ENCODE measurements at places on chromosomes 1 and 21.
A peak's percentile ranks its signal among the peaks of the same experiment; 100 is the strongest.

GRCh38 chr1:22375601-22376000 lies 76.0 kb upstream of the ZBTB40 start:
- DNase-seq = no peak

GRCh38 chr1:39410915-39411436 lies 80.5 kb upstream of the BMP8A start:
- peak; percentile 30 for DNase-seq

DNA sequence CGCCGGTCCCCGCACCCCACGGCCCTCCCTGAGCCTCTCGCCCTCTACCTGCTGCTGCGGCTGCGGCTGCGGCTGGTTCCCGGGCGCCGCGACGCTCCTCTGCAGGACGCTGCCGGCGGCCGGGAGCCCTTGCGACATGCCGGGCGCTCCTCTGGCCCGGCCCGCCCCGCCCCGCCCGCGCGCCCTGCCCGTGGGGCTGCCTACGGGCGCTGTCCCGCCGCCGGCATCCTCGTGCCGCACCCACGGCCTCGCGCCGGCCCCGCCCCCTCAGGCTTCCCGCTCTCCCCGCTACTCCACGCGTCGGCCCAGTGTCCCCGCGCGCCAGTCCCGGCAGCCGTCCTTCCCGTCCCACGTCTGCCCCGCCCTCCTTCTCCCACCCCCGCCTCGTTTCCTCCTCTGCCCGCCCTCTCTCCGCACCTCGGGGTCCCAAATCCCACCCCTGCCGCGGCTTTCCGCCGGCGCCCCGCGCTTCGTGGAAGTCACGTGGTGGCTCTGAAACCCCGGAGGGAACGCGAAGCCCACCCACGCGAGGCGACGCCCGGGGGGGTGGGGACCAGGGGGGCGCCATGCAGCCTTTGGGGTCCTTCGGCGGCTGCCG lies at the start of gene BATF3:
Gene BATF3, minus strand, starts transcription at position 216 of the 598 bp plus-strand sequence. Its CDS starts 78 bp downstream, at position 138.
- peak; percentile 19 for DNase-seq

DNA sequence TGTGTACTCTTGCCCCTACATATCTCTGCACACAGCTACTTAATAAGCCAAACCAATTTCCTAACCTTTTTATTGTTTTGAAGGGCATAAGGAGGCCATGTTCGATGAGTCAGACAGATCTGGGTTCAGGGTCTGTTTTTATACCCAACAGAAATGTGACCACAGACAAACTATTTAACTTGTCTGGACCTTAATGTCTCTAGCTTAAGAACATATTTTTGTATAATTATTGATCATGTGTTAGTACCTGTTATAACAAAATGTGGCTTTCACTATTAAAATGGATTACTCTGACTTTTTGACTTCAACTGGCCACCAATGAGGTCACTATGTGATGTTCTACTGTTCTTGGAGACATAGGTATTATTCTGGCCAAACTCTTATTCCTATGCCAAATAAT lies 507.8 kb upstream of the USP24 start:
- no peak for DNase-seq

- DNase-seq = no peak
Measured at GRCh38 chr1:231957359-231957758, 330.8 kb downstream of the DISC1 start.

- no peak for DNase-seq
Measured at GRCh38 chr1:113538225-113538624, 147.9 kb downstream of the MAGI3 start.

DNA sequence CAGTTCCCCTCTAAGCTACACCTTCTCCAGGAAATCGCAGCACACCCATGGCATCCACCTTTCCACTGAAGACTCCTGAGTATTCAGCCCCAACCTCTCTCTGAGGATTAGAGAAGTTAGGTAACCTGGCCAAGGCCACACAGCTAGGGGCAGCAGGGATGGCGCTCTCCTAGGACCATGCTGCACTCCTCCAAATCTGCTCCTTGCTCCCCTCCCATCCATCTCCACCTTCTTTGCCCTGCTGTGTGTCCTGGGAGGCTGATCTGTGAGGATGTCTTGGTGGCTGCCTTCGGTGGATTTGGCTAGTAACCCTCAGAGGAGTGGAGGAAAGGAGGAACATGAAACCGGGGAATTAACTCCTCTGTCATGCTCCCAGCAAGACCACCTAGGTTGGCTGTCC lies 20.0 kb upstream of the PROK1 start:
- no peak for DNase-seq

GRCh38 chr21:19547951-19548840 lies 1144.6 kb upstream of the TMPRSS15 start:
- DNase-seq = no peak

- DNase-seq = no peak
Measured at GRCh38 chr1:156128654-156129597, 14.4 kb downstream of the LMNA start.

DNA sequence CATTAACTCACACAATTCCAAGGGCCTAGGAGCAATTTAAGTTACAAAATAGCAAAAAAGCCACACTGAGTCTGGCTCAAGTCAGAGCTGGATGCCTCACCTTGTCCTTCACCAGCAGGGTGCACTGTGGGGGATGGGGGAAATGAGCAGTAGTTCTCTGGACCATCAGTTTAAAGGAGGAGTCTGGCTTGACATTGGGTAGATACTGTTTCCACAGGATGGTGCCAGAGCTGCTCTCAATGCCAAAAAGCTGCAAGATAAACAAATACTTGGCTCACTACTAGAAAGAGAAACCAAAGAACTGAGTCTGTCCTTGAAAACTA lies 18.8 kb downstream of the EMC1 start:
- no peak for DNase-seq

GRCh38 chr1:193539731-193540459 lies 353.5 kb upstream of the B3GALT2 start:
- DNase-seq = no peak

- no peak for DNase-seq
Measured at GRCh38 chr1:15046487-15047165, 106.9 kb upstream of the TMEM51 start.

GRCh38 chr1:231606712-231607111 lies 19.9 kb upstream of the DISC1 start:
- no peak for DNase-seq

DNA sequence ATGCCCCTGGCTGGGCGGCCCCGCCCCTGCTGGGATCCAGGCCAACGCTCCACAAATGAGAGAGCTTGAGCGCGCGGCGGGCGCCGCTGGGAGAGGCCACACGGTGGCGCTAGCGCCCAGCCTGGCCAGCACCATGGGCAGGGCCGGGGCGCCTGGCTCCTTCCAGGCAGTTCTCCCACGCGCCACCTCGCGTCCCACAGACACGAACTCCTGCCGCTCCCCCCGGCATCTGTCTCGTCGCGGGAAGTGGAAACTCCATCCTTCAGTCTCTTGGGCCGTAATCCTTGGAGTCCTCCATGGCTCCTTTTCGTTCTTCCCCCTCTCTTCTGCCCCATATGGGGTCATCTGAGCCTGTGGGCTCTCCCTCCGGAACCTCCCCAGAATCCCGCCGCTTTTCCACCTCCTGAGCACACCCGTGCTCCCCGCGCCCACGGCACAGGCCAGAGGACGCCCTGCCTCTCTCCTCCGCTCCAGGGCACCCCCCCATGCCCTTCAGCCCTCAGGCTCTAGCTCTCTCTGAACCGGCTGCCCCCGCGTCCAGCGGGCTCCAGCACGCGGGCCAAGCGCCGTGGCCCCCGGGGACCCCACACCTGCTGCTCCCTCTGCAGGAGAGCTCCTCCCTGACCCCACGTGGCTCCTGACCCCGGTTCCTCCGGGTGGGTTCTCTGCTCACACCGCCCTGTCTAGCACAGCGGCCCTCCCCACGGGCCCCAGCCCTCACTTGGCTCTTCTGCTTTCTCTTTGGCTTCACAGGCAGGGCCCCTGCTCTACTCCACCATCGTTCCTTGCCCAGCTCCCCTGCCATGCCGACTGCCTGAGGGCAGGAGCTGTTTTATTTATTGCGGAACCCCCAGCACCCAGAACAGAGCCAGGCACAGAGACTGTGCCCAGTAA lies 31.9 kb upstream of the EDN2 start:
- DNase-seq = peak; percentile 30

DNA sequence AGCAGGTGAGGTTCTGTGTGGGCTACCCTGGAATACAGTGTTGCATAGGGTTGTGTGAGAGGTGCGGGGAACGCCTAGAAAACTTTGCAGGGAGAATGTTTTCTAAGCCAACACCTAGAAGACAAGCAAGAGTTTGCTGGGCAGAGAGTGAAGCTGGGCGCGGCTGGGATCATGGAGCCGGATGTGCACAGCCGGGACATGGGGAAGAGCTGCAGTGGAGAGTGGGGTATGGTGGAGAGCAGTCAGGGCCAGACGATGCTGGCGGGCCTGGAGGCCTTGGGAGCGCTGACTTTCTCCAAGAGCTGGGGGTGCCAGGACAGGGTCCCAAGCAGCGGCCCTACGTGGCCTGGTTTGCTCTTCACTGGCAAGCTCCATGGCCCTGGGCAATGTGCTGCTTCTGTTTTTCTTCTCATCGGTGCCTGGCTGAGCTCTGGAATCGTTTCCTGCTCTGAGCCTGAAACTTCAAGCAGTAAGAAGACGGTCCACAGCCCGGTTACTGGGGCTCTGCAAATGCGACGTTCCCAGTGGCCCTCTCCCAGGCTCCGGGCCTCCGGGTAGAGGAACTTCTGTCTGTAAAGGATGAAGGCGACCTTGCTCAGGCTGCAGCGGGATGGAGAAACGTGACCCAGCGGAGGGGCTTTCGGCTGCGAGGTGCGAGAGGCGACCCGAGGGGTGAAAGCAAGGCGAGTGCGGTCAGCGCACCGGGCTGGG lies 51.9 kb upstream of the CD34 start:
- DNase-seq = no peak

DNA sequence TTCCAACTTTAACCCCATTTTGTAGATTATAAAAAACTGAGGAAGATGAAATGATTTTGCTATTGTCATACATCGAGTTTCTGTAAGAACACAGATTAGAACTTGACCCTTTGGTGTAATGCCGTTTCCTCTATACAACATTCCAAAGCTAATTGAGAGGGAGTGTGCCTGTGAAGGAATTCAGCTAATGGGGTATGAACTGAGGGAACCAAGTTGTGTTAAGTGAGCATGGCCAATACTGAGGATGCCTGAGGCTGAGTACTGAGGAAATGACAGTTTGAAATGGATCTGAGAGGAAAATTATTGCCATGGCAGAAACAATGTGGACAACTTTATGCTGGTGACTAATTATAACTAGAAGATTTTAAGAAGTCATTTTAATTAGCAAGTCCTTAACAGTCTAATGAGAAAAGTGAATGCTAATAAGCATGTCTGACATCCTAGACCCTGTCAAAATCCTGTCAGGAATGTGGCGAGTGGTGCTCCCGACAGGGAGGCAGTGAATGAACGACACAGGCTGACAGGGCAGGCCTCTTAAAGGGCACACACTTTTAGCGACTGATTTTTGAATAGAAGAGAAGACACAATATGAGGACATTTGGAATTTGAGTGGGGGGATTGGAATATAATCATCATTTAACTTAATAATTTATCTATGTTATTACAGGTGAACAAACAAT lies 262.5 kb downstream of the HLX start:
- no peak for DNase-seq

- DNase-seq = no peak
Measured at GRCh38 chr1:101137144-101138126, 99.4 kb upstream of the S1PR1 start.

- no peak for DNase-seq
Measured at GRCh38 chr1:213821175-213821942, 166.4 kb upstream of the PROX1 start.

- no peak for DNase-seq
Measured at GRCh38 chr1:178868706-178869105, 2.2 kb downstream of the ANGPTL1 start.

DNA sequence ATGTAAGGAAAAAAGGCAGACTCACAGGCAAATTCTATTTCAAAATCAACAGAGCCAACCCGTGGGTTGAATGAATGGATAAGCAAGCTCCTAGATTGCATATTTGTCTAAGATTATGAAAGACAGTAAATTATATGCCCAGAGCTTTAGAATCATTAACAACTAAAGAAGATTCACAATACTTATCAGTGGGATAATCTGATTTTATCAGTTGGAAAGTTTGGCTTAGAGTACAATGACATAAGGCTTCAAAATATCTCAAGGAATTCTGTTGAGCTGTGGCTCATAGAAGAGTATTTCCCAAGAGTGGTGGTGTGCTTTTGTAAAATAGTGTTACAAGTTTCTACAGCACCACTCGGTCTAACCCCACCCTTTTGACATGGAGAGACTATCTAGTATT lies 85.5 kb downstream of the ADAMTS1 start:
- DNase-seq = no peak

DNA sequence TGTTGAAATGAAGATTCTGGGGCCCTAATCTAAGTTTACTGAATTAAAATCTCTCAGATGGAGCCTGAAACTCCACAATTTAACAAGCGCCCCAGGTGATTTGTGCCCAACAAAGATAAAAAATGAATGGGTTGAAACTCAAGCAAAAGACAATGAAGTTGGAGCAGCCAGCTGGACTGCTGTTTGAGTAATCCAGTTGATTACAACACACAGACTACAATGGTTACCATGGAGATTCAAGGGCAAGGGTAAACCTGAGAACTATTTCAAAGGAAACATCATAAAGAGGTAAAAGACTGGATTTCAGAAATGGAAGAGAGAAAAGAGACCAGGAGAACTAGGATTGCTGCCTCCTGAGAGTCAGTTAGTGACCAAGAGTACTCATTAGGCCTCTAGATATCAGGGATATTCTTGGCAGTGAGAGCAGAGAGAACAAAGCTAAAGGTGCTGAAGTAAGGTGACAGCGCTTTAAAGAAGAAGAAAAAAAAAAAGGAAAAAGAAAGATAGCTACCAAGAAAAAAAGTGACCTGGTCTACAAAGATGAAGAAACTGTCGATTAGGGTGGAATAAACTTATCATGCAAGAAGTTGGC lies 44.5 kb downstream of the LRRC53 start:
- DNase-seq = no peak

DNA sequence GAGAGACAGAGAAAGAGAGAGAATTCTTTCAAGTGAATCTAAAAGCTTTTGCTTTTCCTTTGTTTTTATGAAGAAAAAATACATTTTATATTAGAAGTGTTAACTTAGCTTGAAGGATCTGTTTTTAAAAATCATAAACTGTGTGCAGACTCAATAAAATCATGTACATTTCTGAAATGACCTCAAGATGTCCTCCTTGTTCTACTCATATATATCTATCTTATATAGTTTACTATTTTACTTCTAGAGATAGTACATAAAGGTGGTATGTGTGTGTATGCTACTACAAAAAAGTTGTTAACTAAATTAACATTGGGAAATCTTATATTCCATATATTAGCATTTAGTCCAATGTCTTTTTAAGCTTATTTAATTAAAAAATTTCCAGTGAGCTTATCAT lies 117.6 kb downstream of the PTPRC start:
- DNase-seq = no peak

GRCh38 chr1:228060458-228061190 lies 21.9 kb upstream of the ARF1 start:
- peak; percentile 43 for DNase-seq

- no peak for DNase-seq
Measured at GRCh38 chr1:56469640-56470371, 109.6 kb downstream of the PLPP3 start.
